Foreskin fibroblast (primary cell): ENCODE measurements at places on chromosomes 6 and 20.

DNA sequence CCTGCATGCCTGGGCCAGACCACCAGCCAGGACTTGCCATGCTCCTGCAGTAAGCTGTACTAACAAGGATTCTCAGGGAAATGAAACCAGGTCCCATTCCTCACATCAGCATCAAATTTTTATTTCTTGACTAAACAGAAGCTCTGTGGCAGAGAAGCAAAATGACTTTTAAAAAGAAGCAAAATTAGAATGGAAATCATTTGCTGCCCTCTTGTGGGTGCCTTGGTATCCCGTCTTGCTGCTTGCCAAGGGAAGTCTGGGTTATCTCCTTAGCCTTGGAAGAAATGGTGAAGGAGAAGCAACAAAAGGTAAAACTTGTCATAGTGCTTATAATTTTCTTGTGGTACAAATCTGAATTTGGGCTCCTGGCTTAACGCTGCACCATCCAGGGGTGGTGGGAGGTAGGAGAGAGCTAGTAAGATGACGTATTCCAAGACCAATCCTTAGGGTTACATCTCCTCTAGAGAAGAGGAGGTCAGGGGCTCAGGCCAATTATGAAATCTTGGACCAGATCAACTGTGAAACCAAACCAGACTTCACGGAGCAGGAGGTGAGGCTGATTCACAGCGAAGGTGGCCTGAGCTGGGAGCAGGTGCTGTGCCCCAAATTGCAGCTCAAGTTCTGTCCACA lies 107.5 kb downstream of the FAXC start:
- DNase-seq = peak; percentile 12

DNA sequence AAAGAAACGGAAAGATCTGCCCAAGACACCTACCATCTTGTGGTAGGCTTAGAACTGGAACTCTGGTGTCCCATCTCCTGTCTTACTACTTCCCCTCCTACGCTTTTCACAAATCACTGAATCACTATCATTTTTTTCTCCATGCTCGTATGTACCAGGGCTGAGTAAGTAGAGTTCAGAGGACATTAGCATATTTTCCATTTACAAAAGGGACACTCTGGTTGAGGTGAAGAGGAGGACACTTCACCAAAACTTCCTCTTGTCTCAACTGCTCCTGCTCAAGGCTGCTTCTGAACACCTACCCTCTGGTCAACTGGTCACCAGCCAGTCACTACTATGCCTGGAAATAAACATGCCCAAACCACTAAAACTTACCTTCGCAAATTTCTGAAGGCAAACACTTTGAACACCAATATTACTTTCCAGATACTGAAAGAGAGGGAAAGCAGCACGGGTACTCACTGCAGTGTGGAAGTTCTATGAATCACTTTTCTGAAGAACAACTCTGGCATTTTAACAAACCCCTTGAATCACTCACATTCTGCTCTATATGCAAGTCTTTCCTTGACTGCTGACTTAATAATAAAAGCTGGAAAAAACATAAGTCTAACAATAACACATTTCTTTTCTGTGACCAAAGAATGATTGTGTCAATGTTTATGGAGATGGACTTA lies 123.3 kb downstream of the INSM1 start:
- DNase-seq = peak; percentile 11

- no peak for DNase-seq
These were observed 5.5 kb upstream of the PROCR start for GRCh38 chr20:35166242-35166830.

GRCh38 chr6:112936079-112936472 lies 588.9 kb downstream of the RFPL4B start:
- DNase-seq = no peak

- DNase-seq = no peak
These were observed 165.4 kb downstream of the GRM4 start for GRCh38 chr6:33980176-33981175.

DNA sequence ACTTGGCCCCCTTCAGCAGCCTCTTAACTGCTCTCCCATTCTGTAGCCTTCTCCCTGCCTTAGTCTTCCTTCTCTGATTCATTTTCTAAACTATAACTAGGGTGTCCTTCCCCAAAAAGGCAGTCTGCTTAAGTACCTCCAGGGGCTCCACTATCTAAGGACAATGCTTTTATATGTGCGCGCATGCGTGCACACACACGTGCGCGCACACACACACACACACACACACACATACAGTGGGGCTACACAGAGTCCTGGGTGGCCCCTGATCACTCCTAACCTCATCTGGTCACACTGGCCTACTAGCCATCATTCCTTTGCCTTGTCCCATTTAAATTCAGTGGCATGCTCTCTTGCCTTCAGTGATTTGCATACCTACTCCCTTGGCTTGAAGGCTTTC lies 654.3 kb upstream of the CHD6 start:
- DNase-seq = no peak

DNA sequence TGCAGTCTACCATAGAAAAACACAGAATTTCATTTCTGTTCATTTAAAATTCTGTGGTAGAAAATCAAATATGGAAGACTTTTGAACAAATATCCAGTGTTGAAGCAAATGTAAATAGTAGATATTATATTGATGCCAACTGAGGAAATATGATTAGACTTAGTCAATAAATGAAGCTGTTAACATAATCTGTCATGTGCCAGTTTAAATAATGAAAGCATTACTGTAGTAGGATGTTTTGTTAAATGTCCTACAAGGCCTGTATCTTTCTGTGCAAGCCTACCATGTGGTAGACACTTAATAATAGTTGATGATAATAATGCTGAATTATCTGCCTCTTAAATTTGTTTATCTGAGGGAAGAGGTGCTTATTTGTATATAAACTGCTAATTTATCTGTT lies 55.9 kb downstream of the CBFA2T2 start:
- no peak for DNase-seq

DNA sequence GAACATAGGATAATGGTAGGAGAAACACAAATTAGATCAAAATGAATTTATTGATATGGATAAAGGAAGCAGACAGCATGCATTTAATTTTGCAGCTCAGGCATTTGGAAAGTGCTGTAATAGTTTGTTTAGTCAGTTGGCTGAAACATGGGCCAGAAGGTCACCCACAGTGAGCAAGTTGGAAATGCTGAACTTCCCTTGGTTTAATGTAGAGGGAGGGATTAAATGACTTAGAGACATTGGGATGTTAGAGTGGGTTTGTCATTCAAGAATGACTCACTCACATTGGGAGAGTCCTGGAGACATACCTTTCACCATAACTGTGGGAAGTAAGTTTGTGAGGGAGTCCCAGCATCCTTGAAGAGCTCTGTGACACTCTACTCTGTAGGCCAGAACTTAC lies 231.5 kb upstream of the PLCB4 start:
- DNase-seq = peak; percentile 74

GRCh38 chr20:11754451-11754850 lies 163.2 kb upstream of the BTBD3 start:
- no peak for DNase-seq

- DNase-seq = peak; percentile 88
These were observed 252.0 kb downstream of the HIVEP2 start for GRCh38 chr6:142692942-142693341.

DNA sequence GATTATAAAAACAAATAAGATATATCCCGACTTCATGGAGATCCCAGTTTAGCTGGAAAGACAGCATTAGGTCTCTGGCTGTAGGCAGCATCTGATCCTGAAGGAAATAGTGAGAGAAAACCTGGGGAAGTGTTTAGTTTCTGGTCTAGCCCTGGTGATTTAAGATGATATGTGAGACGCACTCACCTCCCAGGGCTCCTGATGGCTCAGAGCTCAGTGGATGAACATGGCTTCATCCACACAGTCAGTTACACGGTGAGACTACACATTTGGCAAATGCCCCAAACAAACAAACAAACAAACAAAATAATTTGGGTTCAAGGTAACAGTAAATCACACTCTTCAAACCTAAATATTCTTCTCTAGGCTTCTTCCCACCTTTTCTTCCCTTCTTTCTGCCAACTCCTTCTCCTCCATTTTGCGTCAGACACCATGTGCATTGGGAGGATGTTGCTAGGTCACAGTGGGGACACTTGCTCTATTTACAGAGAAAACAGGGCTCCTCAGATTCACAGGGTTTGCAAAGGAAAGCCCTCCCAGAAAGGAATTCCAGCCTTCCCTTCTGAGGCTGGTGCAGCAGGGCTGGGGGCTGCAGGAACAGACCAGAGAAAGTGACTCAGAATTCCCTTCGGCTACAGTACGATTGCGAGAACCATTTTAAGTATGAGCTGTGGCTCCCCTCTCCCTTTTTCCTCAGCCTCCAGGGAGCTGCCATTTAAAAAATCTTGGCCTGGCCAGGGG lies 59.6 kb upstream of the SALL4 start:
- DNase-seq = no peak

DNA sequence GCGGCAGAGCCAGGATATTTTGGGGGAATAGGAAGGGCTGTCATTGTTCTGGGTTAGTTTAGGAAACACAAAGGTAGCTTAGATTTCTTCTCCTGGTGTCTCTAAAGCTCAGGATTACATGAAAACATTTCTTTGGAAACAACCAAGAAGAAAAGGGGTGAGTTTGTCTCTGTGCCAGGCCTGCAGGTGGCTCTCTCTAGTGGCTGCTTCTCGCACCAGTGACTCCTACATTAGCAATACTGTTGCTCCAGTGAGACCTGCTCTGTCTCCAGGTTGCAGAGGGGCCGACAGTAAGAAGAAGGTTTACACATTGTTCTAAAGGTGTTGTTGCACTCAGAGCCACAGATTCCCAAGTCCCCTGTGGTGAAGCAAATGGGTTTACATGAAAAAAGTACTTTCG lies 104.6 kb upstream of the GLP1R start:
- DNase-seq = no peak

GRCh38 chr20:63021356-63022321 lies 14.9 kb upstream of the BHLHE23 start:
- DNase-seq = no peak

DNA sequence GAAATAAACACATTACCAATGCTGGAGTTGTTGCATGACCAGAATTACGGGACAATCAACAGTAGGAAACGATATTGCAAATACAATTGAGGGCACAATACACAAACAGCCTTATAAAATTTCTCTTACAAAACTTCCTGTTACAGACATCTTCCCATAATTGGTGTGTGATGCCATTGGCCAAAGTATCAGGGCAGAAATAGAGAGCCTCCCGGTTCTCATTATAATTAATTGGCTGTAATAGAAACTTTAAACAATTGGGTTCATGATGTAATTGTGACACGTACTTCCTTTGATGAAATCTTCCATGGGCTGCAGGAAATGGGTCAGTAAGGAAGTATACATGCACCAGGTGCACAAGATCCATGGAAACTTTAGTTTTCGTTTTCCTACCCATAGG lies 40.3 kb upstream of the RALGAPA2 start:
- no peak for DNase-seq

GRCh38 chr20:59010321-59010994 lies 3.4 kb upstream of the CTSZ start:
- no peak for DNase-seq

DNA sequence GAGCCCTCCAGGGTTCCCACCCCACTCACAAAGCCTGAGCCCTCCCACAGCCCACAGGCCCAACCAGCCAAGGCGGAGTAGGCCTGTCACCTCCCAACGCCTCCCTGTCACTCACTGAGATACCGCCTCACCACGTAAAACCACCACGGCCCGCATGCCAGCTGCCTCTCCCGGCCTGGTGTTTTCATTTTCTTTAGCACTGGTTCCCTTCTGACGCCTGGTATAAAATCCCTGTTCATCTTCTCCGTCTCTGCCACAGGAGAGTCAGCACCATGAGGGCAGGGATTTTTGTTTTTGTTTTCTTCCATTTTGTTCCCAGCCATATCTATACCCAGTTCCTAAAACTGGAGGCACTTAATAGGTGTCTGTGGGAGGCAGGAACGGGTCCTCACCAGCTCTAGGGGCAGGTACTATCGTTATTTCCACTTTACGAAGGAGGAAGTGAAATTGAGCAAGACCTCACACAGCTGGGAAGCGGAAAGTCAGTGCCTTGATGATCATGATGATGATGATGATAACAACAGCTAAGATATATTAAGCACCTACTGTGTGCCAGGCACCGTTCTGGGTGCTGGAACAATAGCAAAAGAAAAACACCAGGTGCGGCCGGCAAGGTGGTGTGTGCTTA lies 58.6 kb downstream of the SNAI1 start:
- no peak for DNase-seq

DNA sequence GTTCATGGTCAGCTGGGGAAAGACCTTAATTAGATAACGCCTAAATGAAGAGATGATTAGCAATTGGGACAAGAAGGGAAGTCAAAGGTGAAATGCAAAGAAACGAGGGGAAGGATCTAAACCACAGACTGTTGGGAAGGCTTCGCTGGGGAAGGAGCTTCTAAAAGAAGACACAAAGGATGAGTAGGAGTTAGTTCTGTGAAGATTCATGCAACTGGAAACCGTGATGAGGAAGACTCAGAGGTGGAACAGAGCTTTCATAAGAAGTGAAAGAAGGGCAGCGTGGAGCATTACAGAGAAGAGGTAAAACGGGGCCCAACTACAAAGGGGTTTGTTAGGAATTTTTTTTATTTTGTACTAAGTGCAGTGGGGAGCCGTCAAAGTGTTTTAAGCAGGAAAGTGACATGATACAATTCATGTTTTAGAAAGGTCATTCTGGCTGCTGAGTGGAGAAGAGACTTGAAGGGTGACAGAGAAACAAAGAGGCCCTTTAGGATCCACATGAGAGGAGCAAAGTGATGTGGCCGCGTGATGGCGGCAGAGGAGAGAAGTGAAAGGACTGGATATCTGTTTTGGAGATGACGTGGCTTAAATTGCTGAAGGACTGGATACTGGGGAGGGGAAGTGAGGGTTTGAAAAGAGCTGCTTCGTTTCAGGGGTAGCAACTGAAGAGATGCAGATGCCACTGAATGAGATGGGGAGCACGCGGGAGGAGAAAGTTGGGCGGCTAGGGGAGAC lies 33.6 kb downstream of the TTI1 start:
- DNase-seq = no peak

DNA sequence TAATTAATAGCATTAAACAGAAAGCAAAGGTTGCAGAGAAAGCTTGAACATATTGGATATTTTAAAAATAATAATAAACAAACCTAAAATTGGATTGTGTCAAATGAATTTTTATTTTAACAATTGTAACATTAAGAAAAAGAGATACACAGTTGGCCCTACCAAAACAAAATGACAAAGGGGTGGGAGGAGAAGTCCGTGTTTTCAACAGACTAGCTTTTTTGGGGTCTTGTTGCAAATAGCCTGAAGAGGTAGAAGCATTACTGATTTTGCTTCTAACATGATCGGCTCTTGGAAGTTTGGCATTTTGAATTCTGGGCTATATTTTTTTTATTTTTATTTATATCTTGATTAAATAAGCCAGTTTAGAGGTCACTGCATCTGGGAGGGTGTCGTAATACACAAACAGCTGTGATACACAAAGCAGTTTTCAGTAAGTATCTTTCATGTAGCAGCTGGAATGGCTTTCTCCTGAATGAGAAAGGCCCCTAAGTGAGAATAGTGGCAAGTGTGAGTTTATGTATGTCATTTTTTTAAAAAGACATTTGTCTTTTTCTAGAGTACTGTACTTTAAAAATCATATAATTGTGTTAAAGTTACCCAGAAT lies 85.5 kb upstream of the ZNF217 start:
- peak; percentile 63 for DNase-seq

- DNase-seq = no peak
These were observed 83.9 kb downstream of the KCNB1 start for GRCh38 chr20:49398401-49399144.
